PC-9 (cell line): ENCODE measurements at places on chromosomes 12 and 14. TPM values are rescaled to one million over a fixed set of nuclear protein-coding genes. Genes with fewer than 3 reads are reported as not detected.

CLEC2B gene
- 3.4 and 3.9 TPM in 2 replicates for total RNA-seq

RAPGEF3 gene
- total RNA-seq, result 4.1 and 5.7 TPM in 2 replicates

TAS2R31 gene
- total RNA-seq, result 3.1 and 3.5 TPM in 2 replicates

DNA sequence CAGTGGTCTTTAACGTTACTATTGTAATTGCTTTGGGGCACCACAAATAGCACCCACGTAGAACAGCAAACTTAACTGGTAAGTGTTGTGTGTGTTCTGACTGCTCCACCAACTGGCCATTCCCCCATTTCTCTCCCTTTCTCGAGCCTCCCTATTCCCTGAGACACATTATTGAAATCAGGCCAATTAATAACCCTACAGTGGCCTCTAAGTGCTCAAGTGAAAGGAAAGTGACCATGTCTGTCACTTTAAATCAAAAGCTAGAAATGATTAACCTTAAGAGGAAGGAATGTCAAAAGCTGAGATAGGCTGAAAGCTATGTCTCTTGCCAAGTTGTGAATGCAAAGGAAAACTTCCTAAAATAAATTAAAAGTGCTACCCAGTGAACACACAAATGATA lies 22.3 kb downstream of the PPP1R13B start:
- no peaks in the 10 kb centered on the region for H3K36me3 ChIP-seq
- no peaks in the 10 kb centered on the region for H3K27me3 ChIP-seq
- DNase-seq, result no peak
- H3K4me1 ChIP-seq, result no peaks in the 10 kb centered on the region
- no peak overlapping the region for H3K27ac ChIP-seq

DNA sequence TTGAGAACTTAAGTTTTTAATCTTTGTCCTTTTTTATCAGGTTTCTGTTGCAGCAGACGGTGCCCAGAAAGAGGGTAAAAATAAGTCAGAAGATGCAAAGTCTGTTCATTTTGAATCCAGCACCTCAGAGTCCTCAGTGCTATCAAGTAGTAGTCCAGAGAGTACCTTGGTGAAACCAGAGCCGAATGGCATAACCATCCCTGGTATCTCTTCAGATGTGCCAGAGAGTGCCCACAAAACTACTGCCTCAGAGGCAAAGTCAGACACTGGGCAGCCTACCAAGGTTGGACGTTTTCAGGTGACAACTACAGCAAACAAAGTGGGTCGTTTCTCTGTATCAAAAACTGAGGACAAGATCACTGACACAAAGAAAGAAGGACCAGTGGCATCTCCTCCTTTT lies 53.5 kb downstream of the RAD52 start:
- H3K36me3 ChIP-seq, result peaks cover 38% of the 10 kb centered on the region
- H3K27me3 ChIP-seq, result no peaks in the 10 kb centered on the region
- no peak for DNase-seq
- H3K4me3 ChIP-seq, result no peak overlapping the region
- no peak overlapping the region for H3K27ac ChIP-seq
- H3K4me1 ChIP-seq, result no peaks in the 10 kb centered on the region

FOS gene
- total RNA-seq, result 84.6 and 154 TPM in 2 replicates

OASL gene
- total RNA-seq, result 1.7 and 2.7 TPM in 2 replicates

- DNase-seq, result no peak
- H3K4me3 ChIP-seq, result no peak overlapping the region
- no peaks in the 10 kb centered on the region for H3K36me3 ChIP-seq
- peaks cover 86% of the 10 kb centered on the region for H3K27me3 ChIP-seq
- H3K27ac ChIP-seq, result no peak overlapping the region
Observed at GRCh38 chr12:114679942-114680341, 4.0 kb downstream of the TBX3 start.

GRCh38 chr14:99678198-99678597 lies 5.9 kb upstream of the CYP46A1 start:
- no peak for DNase-seq
- H3K27ac ChIP-seq, result no peak overlapping the region
- H3K27me3 ChIP-seq, result no peaks in the 10 kb centered on the region
- no peaks in the 10 kb centered on the region for H3K36me3 ChIP-seq

- H3K36me3 ChIP-seq, result no peaks in the 10 kb centered on the region
- peaks cover 20% of the 10 kb centered on the region for H3K27me3 ChIP-seq
- DNase-seq, result no peak
- no peaks in the 10 kb centered on the region for H3K4me1 ChIP-seq
Observed at GRCh38 chr14:89504602-89505313, 87.7 kb upstream of the FOXN3 start.

- no peak for DNase-seq
- H3K27me3 ChIP-seq, result no peaks in the 10 kb centered on the region
- no peaks in the 10 kb centered on the region for H3K36me3 ChIP-seq
- no peaks in the 10 kb centered on the region for H3K4me1 ChIP-seq
- no peak overlapping the region for H3K27ac ChIP-seq
Observed at GRCh38 chr12:27055966-27056365, 26.4 kb downstream of the C12orf71 start.

DNA sequence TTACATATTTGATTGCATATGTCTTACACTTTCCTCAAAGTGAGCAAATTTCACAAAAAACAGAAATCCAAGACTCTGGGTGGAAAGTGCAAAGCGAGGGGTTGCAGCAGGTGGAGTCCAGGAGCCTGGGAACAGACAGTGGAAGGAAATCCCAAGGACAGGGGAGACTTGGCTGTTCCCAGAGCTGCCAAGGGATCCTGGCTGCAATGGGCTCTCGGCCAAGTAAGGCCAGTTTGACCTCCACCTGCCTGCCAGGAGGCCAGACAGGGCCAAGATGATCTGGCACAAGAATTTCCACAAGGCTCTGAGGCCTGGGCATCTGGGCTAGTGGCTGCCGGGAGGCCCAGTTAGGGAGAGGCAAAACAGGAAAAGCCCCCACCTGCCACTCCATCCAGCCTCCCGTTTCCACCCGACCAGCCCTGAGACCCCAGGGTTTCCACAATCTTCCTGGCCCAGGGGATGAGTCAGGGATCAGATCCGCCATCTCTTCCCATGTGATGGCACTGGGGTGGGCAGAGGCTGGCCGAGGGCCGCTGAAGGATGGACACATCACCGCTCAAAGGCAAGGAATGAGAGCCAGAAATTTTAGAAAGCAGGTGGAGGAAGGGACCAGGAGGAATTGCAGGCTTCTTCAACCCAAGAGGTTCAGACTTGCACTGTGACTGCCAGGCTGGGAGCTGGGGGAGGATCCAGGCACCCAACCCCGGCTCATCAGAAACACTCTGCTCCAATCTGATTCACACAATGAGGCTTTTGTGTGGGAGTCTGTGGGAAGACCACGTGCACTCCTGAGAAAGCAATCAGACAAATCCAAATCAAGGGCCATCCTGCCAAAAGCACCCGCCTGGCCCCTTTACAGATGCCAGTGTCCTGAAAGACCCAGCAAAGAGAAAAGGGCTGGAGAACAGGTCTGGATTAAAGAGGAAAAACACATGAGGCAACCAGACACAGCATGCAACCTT lies 16.3 kb downstream of the SCARB1 start:
- no peak overlapping the region for H3K27ac ChIP-seq
- H3K36me3 ChIP-seq, result no peaks in the 10 kb centered on the region
- no peak for DNase-seq
- no peak overlapping the region for H3K4me3 ChIP-seq
- no peaks in the 10 kb centered on the region for H3K4me1 ChIP-seq

CCDC177 gene
- not detected in 2 replicates for total RNA-seq

GRCh38 chr14:22978487-22978837 lies 3.9 kb downstream of the AJUBA start:
- H3K36me3 ChIP-seq, result peaks cover 5% of the 10 kb centered on the region; the same call in 1 of the 2 replicates
- H3K27me3 ChIP-seq, result no peaks in the 10 kb centered on the region
- H3K4me3 ChIP-seq, result peak overlapping the region; percentile 38; the same call in 1 of the 2 replicates
- H3K27ac ChIP-seq, result peak overlapping the region; percentile 76
- DNase-seq, result no peak
- peaks cover 48% of the 10 kb centered on the region for H3K4me1 ChIP-seq

GRCh38 chr12:48572326-48572725 lies 2.5 kb upstream of the LALBA start:
- no peaks in the 10 kb centered on the region for H3K4me1 ChIP-seq
- DNase-seq, result no peak
- H3K27me3 ChIP-seq, result peaks cover 50% of the 10 kb centered on the region

DNA sequence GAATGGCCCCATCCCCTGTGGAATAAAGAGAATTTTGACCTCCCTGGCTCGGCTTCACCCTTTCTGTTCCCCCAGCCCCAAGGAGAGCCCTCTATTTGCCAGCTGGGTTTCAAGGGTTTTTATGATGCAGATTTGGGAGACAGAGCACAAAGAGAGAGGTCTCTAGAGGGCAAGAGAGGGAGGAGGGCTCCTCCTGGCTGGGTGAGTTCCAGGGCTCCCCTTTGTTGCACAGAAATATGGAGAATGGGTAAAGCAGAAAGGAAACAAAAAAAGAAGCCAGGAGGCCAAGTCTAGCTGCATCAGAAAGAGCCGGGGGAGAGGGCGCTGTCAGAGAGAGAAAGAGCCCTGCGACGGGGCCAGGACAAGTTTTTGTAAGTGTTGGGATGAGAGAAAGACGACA lies 319.6 kb upstream of the RTL1 start:
- no peaks in the 10 kb centered on the region for H3K4me1 ChIP-seq
- DNase-seq, result no peak
- no peak overlapping the region for H3K27ac ChIP-seq
- H3K36me3 ChIP-seq, result no peaks in the 10 kb centered on the region
- H3K27me3 ChIP-seq, result no peaks in the 10 kb centered on the region

DNA sequence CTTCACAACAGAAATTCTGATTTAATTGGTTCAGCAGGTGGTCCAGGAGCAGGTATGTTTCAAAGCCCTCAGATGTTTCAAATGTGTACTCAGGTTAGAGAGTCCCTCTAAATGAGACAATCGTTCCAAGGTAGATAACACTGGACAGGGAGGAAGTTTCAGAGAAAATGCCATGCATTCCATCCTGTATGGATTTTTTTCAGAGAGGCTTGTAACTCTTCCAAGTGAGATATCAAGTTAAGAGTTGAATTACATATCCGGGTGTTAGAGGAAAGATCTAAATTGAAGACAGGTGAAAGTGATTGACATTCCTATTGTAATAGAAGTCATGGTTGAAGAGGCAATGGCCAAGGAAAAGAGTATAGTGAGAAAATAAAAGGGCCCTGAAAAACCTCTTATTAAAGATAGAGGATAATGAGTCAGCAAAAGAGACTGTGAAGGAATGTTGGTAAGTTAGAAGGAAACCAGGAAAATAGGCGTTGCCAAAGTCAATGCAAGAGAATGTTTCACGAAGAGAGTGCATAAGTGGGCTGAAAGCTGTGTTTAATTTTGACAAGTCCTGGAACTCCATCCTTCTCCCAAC lies 105.8 kb downstream of the BMP4 start:
- H3K4me1 ChIP-seq, result peaks cover 38% of the 10 kb centered on the region
- H3K4me3 ChIP-seq, result peak overlapping the region; percentile 26
- DNase-seq, result peak; percentile 96
- peak overlapping the region; percentile 88 for H3K27ac ChIP-seq
- no peaks in the 10 kb centered on the region for H3K36me3 ChIP-seq

GRCh38 chr12:59780605-59781135 lies 184.8 kb downstream of the SLC16A7 start:
- H3K27ac ChIP-seq, result no peak overlapping the region
- no peaks in the 10 kb centered on the region for H3K4me1 ChIP-seq
- H3K27me3 ChIP-seq, result no peaks in the 10 kb centered on the region
- no peak for DNase-seq

GRCh38 chr12:107844312-107844921 lies 69.9 kb downstream of the ASCL4 start:
- peaks cover 45% of the 10 kb centered on the region for H3K27me3 ChIP-seq
- no peaks in the 10 kb centered on the region for H3K36me3 ChIP-seq
- DNase-seq, result no peak
- no peak overlapping the region for H3K27ac ChIP-seq

DNA sequence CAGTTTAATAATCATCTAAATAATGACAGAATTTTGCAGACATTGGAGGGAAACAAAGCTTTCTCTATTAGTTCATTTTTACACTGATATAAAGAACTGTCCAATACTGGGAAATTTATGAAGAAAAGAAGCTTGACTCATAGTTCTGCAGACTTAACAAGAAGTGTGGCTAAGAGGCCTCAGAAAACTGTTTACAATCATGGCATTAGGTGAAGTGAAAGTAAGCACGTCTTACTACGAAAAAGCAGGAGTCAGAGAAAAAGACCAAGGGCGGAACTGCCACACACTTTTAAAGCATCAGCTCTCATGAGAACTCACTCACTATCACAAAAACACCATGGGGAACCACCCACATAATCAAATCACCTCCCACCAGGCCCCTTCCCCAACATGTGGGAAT lies 804.4 kb downstream of the FLRT2 start:
- H3K27me3 ChIP-seq, result no peaks in the 10 kb centered on the region
- H3K27ac ChIP-seq, result no peak overlapping the region
- no peaks in the 10 kb centered on the region for H3K36me3 ChIP-seq
- H3K4me1 ChIP-seq, result no peaks in the 10 kb centered on the region
- H3K4me3 ChIP-seq, result no peak overlapping the region

TEAD4 gene
- total RNA-seq, result 47.7 and 56.0 TPM in 2 replicates

- peaks cover 4% of the 10 kb centered on the region; the same call in 1 of the 2 replicates for H3K36me3 ChIP-seq
- no peak overlapping the region for H3K4me3 ChIP-seq
- H3K27me3 ChIP-seq, result no peaks in the 10 kb centered on the region
- no peaks in the 10 kb centered on the region for H3K4me1 ChIP-seq
Observed at GRCh38 chr12:124338448-124338847, 43.6 kb downstream of the RFLNA start.

ANKRD33 gene
- total RNA-seq, result not detected in 2 replicates

DNA sequence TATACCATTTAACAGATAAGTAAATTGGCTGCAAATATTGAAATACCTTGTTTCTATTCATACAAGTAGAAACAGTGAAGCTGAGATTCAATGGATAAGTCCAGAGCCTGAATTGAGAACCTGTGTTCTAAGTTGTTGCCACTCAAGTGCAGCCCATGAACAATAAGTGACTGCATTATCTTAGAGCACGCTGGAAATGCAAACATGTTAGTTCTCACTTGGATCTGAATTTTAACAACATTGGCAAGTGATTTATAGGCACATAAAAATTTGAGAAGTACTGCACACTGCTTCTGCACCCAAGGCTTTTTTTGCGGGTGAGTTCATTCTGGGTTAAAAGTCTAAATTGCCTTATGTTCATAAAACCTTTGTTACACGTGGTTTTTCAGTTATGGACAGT lies 484.3 kb downstream of the NAV3 start:
- no peaks in the 10 kb centered on the region for H3K36me3 ChIP-seq
- H3K4me3 ChIP-seq, result no peak overlapping the region
- H3K4me1 ChIP-seq, result no peaks in the 10 kb centered on the region
- no peak overlapping the region for H3K27ac ChIP-seq

GRCh38 chr12:77728018-77728417 lies 102.7 kb upstream of the NAV3 start:
- no peak overlapping the region for H3K4me3 ChIP-seq
- no peaks in the 10 kb centered on the region for H3K27me3 ChIP-seq
- no peaks in the 10 kb centered on the region for H3K4me1 ChIP-seq
- no peak for DNase-seq
- no peak overlapping the region for H3K27ac ChIP-seq

ITGB7 gene
- 2.4 and 3.3 TPM in 2 replicates for total RNA-seq

ARMH4 gene
- not detected in 2 replicates for total RNA-seq

GRCh38 chr12:11569716-11570115 lies 79.8 kb upstream of the ETV6 start:
- no peak overlapping the region for H3K27ac ChIP-seq
- H3K36me3 ChIP-seq, result no peaks in the 10 kb centered on the region
- no peaks in the 10 kb centered on the region for H3K27me3 ChIP-seq
- no peak for DNase-seq

- peaks cover 42% of the 10 kb centered on the region for H3K4me1 ChIP-seq
- H3K27me3 ChIP-seq, result no peaks in the 10 kb centered on the region
- no peak overlapping the region for H3K4me3 ChIP-seq
- peaks cover 32% of the 10 kb centered on the region for H3K36me3 ChIP-seq
- H3K27ac ChIP-seq, result peak overlapping the region; percentile 28; the same call in 1 of the 2 replicates
- DNase-seq, result no peak
Observed at GRCh38 chr12:64086946-64087345, 135.2 kb downstream of the KICS2 start.

- DNase-seq, result no peak
- no peaks in the 10 kb centered on the region for H3K36me3 ChIP-seq
- no peak overlapping the region for H3K27ac ChIP-seq
- H3K27me3 ChIP-seq, result peaks cover 5% of the 10 kb centered on the region; the same call in 1 of the 2 replicates
- no peak overlapping the region for H3K4me3 ChIP-seq
Observed at GRCh38 chr12:106195621-106196027, 52.2 kb downstream of the CKAP4 start.
